ENCODE measurements at places on chromosomes 3 and 15.

DNA sequence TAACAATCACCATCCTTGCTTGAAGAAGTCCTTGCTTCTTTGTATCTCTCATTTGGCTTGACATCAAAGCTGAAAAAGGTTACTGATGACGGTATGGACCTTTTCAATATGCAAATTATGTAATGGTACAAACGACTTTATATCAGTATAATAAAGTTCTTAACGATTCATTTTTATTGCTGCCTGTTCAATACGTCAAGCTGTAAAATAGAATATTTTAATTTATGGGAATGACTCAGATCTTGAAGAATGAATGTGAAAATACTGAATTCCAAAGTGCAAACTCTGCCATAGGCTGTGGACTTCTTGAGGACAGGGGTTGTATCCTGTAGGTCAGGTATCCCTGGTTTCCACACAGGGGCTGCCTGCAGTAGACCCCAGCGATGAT, 156.2 kb downstream of the PLCL2 start:
- DNase-seq, result no peak

GRCh38 chr3:182954553-182955235, 25.6 kb downstream of the DCUN1D1 start:
- no peak for DNase-seq

DNA sequence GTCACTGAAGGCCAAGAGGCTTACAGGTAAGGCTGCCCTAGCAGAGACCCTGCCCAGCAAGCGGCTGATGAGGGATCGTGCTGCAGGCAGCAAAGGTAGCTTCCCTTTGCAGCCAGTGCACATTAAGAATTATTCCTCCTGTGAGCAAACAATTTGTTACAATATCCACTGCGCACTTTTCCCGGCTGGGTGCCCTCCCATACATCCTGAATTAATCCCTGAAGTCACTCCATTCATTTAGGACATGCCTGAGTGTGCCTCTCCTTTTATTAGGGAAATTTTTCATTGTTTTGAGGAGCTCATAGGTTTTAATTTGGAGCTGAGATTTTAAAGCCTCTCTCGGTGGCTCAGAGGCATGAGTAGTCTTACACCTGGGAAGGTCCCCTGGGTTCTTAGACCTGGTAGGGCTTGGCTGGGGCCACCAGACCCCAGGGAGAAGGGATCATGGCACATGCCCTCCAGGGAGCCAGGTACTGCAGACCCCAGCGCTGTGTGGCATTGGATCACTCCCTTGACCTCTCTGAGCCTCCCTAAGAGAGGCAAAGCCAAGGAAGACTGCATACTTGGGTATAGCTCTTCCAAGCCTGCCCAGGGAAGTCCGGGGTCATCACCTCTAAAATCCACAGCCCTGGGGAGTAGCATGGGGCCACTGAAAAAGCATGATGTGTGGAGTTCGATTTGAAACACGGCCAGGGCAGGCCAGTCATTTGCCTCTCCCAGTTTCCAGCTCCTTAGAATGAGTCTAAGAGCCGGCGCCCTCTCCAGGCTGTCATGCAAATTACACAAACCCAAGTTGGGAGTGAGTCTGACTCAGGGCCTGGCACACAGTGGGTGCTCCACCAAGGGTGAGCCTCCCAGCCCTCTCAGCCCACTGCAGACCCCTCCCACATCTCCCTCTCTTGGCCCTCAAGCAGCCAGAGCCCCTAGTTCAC, 151.9 kb upstream of the LINGO1 start:
- no peak for DNase-seq

DNA sequence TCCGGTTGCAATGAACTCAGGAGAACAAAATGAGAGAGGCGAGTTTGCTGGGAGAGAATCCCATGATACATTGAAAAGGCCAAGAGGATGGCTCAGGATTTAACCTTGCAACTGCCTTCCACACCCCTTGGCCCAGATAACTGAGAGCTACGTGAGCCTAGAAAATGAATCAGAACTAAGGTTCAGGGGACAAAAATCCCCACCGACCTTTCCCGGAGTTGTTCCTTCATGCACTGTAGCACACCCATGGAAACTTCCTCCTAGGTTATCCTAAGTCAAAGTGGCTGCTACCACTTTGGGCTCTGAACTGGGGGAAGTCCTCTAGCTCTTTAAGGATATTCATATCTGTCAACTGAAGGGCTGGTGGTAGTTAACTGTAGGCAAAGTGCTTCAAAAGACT, 58.3 kb upstream of the SLC4A7 start:
- DNase-seq, result no peak

GRCh38 chr3:13660042-13660874, 111.3 kb downstream of the FBLN2 start:
- DNase-seq, result no peak

GRCh38 chr3:126208182-126208581, 27.8 kb upstream of the ALDH1L1 start:
- DNase-seq, result no peak
